ENCODE measurements at places on chromosomes 5 and 9.

- DNase-seq, result no peak
These were observed 113.2 kb downstream of the SEC61B start for GRCh38 chr9:99335280-99335679.

DNA sequence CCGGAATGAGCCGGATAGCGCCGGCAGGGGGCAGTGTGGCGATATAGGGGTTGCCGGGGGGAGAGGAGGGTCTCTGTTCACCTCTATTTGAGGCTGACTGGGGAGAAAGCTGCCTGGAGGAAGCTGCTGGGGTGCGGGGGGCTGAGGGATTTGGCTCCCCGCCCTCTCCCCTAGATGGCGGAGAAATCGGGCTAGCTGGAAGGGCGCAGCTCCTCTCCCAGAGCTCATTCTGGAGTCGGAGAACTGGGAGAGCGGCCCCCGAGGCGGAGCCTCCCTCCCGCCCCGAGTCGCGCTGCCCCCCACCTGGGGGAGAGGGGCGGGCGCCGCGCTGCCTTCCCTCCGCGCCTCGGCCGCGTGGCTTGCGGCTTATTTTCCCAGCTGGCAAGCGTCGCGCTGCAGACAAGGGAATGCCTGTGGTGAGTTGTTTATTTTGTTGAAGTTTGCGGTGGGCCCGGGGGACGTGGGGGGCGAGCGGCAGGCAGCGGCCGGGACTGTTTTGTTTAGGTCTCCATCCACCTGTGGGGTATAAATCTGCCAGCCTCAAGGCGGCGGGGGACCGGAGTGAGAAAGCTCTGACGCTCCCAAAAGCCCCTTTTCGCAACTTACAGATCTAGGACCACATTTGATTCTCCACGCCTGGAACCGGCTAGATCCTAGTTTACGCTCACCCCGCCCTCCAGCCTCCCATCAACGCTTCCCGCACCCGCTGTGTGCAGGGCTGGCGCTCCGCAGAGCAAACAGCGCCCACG is 4.1 kb upstream of the RGMB start:
- DNase-seq, result no peak

DNA sequence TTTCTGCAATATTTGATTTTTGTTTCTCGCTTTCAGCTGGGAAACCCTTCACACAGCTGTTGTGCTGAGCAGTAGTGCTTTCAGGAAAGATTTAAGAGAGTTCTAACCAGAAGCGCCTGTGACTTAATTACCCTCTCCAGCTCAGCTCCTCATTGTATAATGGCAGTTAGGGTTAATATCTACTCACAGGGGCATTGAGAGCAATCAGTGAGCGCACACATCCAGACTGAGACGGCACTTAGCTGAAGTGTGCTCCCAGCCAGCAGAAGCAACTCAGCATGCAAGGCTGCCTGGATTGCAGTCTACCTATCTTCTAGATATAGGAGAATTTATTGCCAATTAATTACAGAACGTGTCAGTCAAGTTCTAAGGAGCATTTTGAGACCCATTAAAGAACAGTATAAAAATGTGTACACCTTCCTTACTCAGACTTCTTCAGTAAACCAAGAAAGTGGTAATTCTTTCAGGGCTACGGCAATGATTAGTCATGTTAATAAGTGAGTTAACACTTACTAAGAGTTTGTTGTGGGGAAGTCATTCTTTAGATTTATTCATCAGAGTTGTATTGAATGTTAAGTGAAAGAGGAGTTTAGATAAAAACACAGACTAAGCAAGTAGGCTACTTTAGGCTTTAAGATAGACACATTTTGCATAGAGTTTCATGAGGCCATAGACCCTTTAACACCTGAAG is 111.7 kb upstream of the PCAT7 start:
- no peak for DNase-seq

- DNase-seq, result no peak
These were observed 84.2 kb downstream of the THBS4 start for GRCh38 chr5:80119372-80119771.

DNA sequence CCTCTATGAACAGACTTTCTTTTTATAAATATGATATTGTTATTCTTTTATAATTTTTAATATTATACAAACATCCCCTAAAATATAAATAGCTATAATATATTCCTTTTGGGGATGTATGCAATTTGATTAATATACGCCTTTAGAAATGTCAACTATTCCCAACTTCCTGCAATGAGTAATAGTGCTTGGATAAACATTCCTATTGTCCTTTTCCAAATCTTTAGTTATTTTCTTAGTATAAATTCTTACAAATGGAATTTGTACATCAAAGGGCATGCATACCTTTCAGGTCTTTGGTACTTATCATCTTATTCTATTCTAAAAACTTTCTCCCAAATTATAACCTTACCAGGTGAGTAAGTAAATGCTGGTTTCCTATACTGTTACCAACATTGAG is 6.2 kb downstream of the NLN start:
- no peak for DNase-seq

DNA sequence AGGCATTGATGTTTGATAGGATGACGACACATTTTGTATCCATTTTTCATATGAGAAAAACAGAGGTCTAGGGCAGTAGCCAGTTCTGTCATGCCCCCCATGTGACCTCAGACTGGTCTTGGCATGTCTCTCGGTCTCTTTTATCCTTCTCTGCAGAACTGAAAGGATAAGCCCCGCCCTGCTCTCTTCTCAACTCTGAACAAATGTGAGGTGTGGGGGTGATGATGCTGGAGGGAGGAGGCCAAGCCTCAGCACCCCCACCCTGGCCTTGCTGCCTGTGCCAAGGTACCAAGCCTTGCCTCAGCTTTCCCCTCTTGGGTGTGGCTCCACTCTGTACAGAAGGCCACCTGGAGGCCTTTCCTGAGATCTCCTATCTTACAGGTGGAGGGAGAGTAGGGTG is 19.5 kb upstream of the CRB2 start:
- DNase-seq, result no peak

GRCh38 chr5:172705576-172706084 is 64.6 kb downstream of the NEURL1B start:
- DNase-seq, result no peak

- no peak for DNase-seq
These were observed 193.8 kb downstream of the SLIT3 start for GRCh38 chr5:169106911-169107706.

DNA sequence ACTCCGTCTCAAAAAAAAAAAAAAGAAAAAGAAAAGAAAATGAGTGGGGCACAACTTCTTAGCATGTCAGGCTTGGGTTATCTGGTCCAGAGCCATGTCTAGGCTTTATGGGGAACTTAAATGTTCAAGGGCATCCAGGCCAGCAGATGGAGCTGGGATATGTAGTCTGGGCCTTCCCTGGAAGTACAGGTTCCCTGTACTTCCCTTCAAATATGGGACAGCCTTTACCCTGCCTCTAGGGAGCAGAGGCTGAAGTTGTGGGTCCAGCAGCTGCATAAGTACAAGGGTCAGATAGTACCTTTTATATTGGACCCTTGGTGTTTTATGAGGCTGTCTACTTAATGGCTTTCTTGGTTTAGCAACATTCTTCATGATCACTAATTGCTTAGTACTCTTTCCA is 42.1 kb downstream of the FAF2 start:
- no peak for DNase-seq

GRCh38 chr5:78416677-78417425 is 56.4 kb downstream of the SCAMP1 start:
- DNase-seq, result no peak

- DNase-seq, result no peak
These were observed 153.8 kb downstream of the GOLPH3 start for GRCh38 chr5:32020271-32020670.

DNA sequence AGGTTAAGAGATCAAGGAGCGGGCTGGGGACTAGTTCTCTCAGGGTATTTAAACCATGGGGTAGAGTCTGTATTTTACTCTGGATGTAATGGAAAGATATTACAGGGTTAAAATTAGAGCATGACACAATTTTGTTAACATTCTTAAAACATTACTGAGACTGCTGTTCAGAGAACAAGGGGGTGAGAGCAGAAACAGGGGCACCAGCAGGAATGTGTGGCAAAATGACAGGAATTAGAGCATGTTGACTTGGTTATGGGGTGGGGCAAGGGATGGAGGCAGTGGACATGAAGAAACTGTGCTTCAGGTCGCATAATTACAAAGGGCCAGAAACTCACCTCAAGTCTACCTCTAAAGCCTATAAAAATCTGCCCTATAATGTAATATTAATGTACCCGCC is 75.0 kb downstream of the TMEM232 start:
- DNase-seq, result no peak

DNA sequence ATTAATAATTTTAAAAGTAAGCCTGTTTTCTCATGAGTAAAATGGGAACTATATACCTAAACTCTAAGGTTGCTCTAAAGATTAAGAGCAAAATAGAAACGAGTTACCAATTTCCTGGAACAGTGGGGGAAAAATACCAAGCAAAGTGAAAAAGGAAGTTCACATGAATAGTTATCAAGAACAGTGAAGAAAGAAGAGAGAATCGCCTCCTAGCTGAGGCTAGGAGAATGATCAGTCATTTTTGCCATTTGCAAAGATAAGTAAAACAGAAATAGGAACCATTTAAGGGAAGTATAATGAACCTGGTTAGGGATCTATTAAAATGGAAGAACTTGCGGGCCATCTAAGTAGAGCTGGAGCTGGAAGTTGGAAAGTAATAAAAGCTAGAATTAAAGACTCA is 50.7 kb downstream of the P4HA2 start:
- DNase-seq, result no peak

GRCh38 chr5:17256839-17257238 is 39.4 kb downstream of the BASP1 start:
- no peak for DNase-seq

GRCh38 chr5:112737070-112737462 is 619 bp upstream of the APC start:
- no peak for DNase-seq

GRCh38 chr9:136202454-136203407 is 2.2 kb downstream of the LHX3 start:
- DNase-seq, result no peak

DNA sequence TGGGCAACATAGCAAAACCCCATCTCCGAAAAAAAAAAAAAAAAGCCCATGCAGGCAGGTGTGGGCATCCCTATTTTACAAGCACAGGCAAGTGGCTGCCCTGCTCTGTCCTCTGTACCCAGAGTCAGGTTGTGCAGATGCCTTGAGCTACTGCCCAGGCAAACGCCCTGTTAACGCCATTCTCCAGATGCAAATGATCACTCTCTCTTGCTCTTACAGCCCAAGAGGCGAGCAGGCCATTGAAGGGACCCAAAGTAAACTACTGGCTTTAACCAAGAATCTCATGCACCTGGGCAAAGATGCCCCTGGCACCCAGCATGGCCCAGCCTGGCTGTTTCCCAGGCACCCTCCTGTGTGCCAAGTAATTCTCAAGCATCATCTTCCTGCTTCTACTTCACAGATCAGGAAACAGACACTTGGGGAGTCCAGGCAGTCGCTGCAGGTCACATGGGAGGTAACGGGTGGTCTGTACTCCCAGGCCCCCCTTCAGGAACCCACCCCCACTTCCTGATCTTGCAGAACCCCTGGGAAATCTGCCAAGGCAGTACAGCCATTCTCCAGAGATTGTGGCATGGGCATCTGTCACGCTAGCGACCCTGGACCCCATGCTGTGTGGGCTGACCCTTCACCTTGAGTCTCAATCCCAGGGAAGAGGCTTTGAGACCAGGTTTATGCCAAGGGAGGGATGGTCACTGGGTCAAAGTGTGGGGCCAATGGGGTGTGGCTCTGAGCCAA is 14.2 kb downstream of the EEIG1 start:
- DNase-seq, result no peak

GRCh38 chr5:66958980-66959641 is 237.5 kb downstream of the CD180 start:
- DNase-seq, result no peak

DNA sequence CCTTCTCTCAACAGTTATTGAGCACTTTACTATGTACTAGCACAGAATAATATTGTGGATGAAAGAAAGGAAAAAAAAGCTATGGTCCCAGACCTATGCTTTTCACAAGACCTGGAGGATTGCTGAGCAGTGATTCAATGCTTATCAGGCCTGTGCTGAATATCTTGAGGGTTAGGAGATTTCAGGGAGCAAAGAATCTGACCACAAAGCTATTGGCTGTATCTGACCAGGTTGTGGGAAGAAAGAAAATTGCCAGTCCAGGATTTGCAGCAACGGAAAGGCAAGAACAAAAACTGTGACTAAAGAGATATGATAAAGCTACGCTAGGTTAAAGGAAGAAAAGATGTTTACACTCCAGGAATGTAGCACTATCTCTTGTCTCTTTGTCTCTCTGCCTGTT is 14.9 kb upstream of the MACIR start:
- DNase-seq, result no peak

DNA sequence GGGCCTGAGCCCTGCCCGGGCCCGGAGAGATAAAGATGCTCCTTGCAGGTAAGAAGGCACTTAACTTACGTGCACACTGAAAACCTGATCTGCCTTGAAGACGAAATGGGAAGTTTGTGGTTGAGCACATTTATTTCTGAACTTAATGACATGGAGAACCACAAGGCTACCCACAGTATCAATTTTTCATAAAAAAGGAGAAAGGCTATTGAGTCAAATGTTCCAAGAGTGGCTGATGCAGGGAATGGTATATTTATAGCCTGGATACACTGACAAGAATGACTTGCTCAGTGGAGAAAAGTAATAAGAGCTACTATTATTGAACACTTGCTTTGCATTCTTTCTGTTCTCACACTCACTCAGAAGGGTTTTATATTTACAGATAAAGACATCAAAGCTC is 419.3 kb downstream of the ACTL7B start:
- no peak for DNase-seq

- DNase-seq, result no peak
These were observed 31.4 kb upstream of the GDNF start for GRCh38 chr5:37871023-37871815.

GRCh38 chr9:104482921-104483570 is 21.0 kb upstream of the OR13F1 start:
- DNase-seq, result no peak

- DNase-seq, result no peak
These were observed 67.3 kb upstream of the CDH18 start for GRCh38 chr5:20055301-20055700.

DNA sequence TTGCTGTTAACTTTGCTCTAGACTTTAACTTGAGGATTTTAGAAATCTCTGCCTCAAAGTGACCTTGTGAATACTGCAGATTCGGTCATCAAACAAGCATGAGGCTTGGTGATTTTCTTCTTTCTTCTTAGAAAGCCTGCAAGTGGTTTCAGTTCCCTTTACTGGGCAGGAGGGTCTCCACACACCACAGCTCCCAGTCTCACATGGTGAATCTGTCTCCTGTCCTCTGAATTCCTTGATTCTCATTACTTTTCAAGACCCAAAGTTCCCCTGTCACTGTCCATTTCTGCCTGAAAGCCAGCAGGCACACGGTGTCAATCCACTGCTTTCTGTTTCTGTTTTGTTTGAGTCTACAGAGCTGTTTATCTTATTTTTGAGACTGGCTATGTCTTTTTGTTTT is 14.1 kb downstream of the HSPB3 start:
- DNase-seq, result no peak

GRCh38 chr5:159844267-159845121 is 71.8 kb upstream of the ADRA1B start:
- DNase-seq, result no peak

DNA sequence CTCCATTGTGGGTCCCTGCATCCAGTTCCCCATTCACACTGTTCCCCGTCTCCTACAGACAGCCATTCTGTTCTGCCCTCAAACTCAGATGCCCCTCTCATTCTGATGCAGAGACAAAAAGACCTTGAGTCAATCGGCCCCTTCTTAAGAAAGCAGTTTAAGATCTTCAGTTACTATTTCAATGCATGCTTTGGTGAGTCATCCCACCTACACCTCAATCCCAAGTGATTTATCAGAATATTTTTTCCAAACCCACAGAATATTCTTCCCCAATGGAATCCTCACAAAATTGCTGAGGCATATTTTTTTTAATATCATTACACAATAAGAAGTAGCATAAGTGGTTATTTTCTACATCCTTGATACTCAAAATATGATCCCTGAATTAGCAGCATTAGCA is 92.4 kb upstream of the SLC1A1 start:
- no peak for DNase-seq
